ENCODE measurements at places on chromosomes 6 and 20.

- no peak for DNase-seq
These were observed 461.9 kb downstream of the GJA1 start for GRCh38 chr6:121897337-121897760.

DNA sequence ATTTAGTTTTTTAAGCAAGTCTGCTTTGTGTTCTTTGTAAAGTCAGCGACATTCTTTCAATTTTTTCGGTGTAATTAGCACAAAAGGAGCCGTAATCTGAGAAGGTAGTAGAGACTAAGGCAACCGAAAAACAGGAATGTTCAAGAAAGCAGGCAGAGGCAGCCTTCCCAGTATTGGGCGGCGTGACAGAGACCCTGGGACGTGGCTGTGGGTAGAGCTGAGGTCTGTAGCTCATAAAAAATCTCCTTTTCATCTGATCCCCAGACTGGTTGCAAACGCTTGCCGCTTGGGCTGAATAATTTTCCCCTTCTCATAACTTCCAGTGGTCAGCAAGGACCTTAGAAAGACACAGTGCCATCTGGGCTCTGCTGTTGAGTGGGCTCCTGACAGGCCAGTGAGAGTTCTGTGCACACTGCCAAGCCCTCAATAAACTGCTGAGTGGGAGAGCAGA is 30.8 kb downstream of the GNAS start:
- peak; percentile 82 for DNase-seq

DNA sequence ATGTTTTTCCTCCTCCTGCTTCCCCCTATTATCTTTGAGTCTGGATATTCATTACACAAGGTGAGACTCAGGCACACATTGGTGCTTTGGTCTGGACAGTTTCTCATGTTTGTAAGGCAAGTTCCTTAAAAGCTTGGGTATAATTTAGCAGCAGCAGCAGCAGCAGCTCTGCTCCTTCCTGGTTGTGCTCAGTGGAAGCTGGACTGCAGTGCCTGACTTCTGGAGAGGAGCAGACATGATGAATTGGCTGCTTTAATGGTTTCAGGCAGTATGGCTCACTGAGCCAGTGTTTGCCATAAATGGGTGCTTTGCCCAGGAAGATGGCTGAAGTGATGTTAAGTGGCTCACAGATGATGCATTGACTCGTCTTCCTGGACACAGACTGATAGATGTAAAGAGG is 32.4 kb downstream of the SLC9A8 start:
- DNase-seq, result no peak

GRCh38 chr6:6626187-6626586 is 37.7 kb downstream of the LY86 start:
- DNase-seq, result no peak

GRCh38 chr6:90397929-90398674 is 101.5 kb upstream of the BACH2 start:
- DNase-seq, result no peak

- DNase-seq, result no peak
These were observed 229.8 kb upstream of the CEP162 start for GRCh38 chr6:84457276-84457675.

- no peak for DNase-seq
These were observed 18.7 kb downstream of the DEFB110 start for GRCh38 chr6:50003139-50003538.

- DNase-seq, result peak; percentile 73
These were observed 87.3 kb downstream of the KCNB1 start for GRCh38 chr20:49395183-49395582.

GRCh38 chr6:170172825-170173256 is 118.0 kb downstream of the DLL1 start:
- no peak for DNase-seq

DNA sequence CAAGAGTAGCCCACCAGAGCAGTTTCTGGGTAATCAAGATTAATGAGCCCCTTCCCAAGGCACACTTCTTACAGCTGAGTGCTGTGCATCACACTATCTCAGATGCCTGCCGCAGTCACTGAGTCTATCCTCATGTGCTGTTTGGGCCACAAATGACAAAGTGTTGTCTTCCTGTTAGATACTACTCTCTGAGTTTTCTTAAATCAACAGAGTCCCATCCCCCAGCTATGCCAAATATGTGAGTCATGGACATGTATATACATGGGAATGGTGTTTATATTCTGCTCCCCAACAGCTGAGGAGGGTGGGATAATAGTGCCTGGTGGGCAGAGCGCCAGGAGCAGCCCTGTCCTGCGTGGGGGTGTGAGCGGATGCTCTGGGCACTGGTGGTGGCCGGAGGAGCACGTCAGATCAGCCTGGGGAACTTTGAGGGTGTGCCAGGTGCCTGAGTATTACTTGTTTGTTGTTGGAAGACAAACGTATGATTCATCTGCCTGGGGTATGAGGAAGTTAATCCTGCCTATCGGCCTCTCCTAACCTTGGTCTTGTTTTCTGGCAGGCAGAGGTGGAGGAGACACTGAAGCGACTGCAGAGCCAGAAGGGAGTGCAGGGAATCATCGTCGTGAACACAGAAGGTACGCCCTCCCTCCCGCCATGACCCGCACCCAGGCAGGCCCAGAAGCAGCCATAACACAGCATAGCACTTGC is 9.6 kb downstream of the DYNLRB1 start:
- peak; percentile 99 for DNase-seq

- DNase-seq, result no peak
These were observed 74.6 kb upstream of the CD93 start for GRCh38 chr20:23160536-23161243.

GRCh38 chr6:63862486-63863198 is 227.0 kb downstream of the PHF3 start:
- DNase-seq, result no peak

DNA sequence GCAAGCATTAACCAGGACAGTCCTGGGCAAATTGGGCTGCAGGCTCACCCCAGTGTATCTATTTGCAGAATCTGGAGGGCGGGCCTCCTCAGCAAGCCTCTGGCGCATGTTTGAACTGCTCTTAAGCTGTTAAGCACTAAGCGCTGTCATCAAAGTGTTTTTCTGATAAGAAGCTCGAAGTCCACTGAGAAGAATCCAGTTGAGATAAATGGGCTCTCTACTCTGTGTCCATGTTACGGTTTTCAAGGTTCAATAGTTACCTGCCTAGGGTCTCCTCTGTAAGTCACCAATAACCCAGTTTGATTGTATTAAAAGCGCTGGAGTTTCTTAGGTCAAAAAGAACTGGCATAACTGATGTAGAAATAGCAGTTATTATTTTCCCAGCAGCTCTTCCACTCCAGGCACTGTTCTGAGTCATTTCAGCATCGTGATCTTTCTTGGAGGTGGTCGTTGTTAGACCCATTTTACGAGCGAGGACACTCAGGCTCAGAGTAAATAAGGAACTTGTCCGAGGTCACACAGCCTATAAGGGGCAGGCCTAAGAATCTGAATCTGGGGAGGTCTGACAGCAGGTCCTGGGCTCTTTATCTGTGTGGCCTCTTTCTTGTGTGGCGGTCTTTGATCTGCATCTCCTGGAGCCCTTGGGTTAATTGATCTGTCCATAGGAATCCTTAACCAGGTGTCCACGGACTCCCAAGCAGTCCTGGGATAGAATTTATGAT is 207.4 kb upstream of the ZNF217 start:
- no peak for DNase-seq

- DNase-seq, result no peak
These were observed 4.6 kb downstream of the TFEB start for GRCh38 chr6:41730531-41731436.

GRCh38 chr6:90758741-90759140 is 171.9 kb upstream of the MAP3K7 start:
- DNase-seq, result no peak

DNA sequence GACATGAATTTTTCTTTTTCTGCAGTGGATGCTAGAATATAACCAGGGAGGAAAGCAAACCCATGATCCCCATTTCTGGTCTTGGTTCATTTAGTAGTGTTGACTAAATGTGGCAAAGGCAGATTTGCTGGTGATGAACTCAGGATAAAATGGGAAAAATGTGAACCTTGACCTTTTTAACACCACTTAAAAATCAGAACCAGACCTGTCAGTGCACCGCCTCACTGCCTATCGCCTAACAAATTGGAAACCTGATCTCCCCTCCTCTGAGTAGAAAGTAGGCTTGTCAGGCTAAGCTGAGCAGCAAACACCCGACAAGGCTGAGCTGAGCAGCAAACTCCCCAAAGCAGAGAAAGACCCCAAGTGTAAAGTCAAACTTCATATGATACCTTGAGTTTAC is 254.8 kb downstream of the FOXC1 start:
- DNase-seq, result no peak

DNA sequence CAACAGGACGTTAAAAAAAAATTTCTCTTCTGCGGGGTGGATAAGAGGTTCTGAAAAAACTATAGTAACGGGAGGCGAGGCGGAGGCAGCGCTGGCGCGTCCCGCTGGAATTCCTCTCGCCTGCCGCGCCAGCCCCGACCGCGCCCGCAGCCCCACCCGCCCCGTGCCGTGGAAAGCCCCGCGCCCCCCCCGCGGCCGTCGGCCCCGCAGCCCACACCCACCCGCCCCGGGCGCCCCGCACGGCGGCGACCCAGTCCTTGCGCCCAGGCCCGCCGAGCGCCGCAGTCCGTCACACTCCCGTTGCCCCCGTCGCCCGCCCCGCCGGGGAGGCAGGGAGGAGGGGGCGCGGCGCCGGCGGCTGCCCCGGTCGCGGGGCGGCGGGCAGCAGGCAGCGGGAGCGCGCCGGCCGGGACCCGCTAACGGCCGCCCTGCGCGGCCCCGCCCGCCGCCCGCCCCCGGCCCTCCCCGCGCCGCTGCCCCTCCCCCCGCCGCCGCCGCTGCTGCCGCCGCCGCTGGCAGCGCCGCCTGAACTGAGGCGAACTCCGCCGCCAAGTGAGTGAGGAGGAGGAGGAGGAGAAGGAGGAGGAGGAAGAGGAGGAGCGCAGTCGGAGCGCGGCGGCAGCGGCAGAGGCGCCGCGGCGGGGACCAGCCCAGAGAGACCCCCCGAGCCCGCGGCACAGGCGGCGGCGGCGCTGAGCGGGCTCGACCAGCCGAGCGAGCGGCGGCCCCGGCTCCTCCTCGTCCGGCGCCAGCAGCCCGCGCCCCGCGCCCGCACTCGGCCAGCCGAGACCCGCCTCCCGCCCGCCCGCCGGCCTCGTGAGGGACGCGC is at the start of gene QKI:
Gene QKI (plus strand): TSS at position 602 of the 829 bp plus-strand sequence. CDS start 476 bp downstream, outside the sequence.
- peak; percentile 81 for DNase-seq

- DNase-seq, result no peak
These were observed 24.4 kb downstream of the STAU1 start for GRCh38 chr20:49163696-49164095.

- DNase-seq, result no peak
These were observed 302.6 kb downstream of the GMDS start for GRCh38 chr6:1942834-1943233.

DNA sequence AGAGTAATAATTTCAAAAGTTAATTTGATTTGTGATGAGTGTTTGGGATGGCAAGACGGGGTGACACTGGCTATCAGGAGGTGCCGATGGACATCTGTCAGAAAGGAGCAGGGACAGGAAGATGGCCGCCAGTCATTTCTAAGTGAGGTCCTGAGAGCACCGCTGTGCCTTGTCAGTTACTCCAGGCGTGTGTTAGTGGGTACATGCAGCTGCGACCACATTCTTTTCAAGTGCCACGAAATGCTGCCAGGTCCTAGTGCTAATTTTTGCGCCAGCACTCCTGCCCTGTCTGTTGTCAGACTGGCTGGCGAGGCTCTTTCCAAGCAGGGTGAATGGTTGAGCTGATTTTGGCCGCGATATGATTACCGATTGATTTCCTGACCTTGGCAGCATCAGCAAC is 64.6 kb upstream of the INSM1 start:
- DNase-seq, result no peak

DNA sequence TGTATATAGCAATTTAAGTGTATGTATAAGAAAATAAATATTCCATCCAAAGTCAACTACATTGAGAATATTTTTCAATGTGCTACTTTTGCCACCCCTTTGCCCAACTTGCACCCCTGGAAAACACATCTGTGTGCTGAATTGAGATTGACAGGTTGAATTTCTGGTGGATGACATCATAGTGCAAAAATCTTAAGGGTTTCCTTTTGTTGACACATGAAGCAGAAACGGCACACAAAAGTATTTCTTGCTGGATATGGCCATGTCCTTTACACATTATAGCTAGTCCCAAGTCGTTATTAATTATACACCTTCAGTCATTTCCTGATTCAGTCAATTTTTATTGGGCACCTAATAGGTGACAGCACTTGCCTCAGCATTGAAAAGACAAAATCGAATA is 188.7 kb upstream of the FBXL4 start:
- DNase-seq, result no peak

GRCh38 chr6:52640916-52641315 is 30.0 kb upstream of the TMEM14A start:
- DNase-seq, result no peak

GRCh38 chr6:139520321-139520768 is 145.9 kb upstream of the CITED2 start:
- DNase-seq, result no peak

DNA sequence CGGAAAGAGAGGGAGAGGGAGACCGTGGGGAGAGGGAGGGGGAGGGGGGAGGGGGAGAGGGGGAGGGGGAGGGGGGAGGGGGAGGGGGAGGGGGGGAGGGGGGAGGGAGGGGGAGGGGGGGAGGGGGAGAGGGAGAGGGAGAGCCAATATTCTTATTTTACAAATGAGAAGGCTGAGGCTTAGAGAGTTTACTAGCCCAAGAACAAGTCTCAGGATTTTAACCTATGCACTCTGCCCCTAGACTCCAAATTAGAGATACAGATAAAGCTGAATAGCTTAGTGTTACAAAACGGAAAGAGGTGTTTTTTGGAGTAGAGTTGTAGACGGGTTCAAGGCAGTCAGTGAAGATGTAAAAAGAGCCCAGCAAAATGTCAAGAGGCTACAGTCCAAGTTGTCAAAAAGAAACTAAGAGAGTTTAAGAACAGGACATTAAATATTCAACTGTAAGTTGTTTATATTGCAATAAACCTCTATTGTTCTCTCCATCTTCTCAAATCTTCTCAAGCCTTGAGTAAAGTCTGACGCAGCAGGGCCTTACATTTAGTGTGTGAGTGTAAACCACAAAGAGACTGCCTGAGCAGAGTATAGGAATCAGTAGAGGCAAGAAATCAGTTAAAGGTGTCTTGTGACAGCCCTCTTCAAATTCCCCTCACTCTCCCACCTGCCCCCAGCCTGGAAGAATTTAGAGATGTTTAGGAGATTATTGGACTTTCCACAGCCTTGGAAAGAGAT is 34.9 kb upstream of the AKIRIN2 start:
- no peak for DNase-seq

DNA sequence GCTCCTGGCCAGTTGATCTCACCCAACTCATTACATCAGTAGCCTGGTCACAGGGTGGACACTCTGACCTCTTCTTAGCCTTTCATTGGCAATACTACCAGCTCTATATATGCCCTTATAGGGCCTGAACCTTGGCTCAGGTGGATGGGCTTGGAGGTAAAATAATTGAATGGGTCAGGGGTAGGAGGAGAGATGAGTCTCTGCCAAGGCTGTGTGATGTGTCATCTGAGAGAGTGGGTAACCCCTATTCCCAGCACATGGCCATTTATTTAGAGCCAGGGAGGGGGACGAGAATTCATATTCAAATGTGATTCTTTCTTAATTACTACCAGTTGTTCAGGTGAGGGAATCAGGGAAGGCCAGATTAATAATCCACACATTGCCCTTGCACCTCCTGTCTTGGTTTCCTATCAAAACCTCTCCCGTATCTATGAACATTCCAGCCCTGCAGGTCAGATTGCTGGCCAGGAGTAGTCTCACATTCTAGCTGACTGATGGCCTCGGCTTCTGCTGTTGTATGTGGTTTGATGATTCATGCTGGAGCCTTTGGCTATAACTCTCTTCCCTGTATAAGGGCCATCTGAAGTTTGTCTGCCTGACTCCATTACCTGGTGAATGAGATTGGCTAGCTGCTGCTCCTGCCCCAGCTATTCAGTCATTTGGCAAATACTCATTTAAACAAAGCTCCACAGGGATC is 13.4 kb downstream of the C20orf173 start:
- peak; percentile 72 for DNase-seq

GRCh38 chr20:21518292-21518991 is 4.6 kb upstream of the NKX2-2 start:
- no peak for DNase-seq
